ENCODE measurements at places on chromosomes 4 and X.

DNA sequence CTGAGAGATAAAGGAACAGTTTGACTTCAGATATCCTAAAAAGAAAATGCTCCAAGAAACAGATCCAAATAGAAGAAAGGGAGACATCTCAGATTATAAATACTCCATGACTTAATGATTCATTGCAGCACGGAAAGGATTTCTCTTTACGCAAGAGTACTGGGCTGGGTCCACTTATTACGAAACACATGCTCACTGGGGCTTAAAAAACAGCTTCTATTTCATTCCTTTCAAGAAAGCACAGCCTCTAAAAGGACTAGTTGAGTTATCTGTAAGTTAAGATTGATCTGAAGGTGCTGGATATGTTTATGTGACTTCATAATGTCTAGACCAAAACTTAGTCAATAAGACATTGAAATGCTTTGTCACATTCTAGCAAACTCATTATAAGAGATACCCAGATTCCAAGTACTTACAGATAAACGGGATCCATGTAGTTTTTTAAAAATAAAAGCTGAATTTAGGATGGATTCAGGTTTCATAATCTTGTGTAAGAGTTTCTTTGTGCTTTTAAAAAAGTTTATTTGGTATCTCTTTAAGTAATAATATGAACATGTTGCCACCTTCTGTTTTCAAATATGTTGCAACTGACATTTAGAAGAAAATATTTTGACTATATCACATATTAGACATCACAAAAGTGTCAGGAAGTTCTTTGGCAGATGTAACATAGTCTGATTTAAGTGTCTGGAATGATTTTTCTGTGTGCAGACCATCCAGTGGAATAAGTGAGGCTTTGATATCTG, 109.5 kb upstream of the MYOZ2 start:
- no peak for DNase-seq

DNA sequence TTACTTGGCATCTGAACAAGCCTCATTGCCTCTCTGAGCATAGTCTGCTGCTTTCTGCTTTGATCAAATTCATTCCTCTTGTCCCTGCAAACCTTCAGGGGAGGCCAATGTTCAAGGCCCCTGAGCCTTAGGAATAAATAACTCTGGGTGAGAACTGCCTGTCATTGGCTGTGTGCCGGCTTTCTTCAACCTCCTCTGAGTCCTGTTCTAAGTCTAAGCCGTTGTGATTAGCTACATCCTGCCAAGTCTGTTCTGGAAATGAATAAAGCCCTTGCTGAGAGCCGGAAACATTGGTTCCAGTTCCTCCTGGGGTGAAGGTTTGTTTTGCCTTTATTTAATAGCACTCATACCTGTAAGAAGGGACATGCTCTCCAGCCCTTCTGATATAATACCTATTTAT, 13.8 kb downstream of the RNF4 start:
- no peak for DNase-seq

GRCh38 chrX:95382799-95383198, 1301.8 kb upstream of the DIAPH2 start:
- no peak for DNase-seq

DNA sequence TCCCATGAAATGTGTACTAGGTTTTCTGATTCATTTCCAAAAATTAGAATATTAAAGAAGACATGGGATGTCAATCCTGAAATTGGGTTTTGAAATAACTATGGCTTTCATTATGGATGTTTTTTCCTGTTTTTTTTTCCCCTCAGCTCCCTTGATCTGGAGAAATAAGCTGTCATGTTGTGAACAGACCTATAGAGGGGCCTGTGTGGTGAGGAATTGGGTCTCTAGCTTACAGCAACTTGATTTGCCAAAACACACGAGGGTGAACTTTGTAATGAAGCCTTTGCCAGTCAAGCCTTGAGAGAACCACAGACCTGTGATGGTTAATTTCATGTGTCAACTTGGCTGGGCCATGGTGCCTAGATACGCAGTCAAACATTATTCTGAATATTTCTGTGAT, 2413.6 kb downstream of the PCDH7 start:
- no peak for DNase-seq

- no peak for DNase-seq
These were observed 7.6 kb upstream of the DIPK2B start for GRCh38 chrX:45208121-45208856.

GRCh38 chr4:144115519-144115918, 25.0 kb downstream of the GYPA start:
- no peak for DNase-seq

DNA sequence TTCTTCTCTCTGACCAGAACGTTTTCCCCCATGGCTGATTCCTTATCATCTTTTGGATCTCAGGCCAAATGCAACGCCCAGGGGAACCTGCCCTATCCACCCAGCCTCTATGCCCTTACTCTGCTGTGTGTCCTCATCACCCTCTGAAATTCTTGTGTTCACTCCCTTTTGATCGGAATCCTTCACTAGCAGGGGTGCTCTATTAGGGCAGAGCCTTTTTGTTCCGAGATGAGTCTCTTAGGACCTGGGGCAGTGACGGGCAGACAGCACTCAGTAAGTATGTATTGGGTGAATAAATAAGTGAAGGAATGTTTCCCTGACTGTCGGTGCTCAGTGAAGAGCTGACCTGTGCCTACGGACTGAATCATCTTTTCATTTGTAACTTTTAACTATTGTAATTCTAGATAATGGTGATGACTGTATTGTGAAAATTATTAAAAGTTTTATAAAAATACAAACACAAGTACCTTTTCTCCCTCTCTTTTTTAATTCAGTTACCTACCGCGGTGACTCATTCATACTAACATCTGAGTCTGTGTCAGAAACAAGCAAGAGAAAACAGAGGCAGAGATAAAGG, 4.8 kb upstream of the TENM3 start:
- no peak for DNase-seq

GRCh38 chr4:69147334-69147733, 51.1 kb downstream of the UGT2B7 start:
- DNase-seq, result no peak

DNA sequence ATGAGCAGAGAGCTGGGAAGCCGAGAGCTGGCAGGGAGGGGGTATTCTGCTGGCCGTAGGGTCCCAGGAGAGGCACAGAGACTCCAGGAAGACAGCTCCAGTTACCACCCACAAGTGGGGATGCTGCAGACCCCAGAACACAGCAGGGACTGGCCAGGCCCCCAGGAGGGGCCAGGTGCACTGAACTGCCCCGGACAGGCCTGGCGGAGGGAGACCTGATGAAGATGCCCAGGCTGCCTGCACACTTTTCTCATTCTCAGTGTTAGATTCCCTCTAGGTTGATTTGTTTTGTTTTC, 110.8 kb downstream of the CPZ start:
- DNase-seq, result no peak

DNA sequence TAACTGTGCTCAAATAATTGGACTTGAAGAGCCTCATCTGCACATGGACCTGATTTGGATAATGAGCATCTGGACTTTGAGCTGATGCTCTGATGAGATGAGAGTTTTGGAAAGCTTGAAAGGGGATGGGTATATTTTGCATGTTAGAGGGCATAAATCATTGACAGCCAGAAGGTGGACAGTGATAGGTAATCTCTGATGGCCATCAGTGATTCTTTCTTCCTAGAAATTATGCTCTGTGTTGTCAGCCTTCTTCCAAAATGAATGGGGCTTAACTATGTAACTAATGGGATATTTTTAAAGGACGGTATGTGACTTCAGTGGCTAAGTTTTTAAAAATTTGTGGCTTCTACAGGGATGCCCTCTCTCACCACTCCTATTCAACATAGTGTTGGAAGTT, 334.0 kb downstream of the PTTG2 start:
- no peak for DNase-seq

- DNase-seq, result no peak
These were observed 1.1 kb downstream of the RNF150 start for GRCh38 chr4:141132072-141132708.

All from bone marrow (tissue), 2 donors.